ENCODE measurements at places on chromosomes 5 and 9. TPM values are rescaled to one million over a fixed set of nuclear protein-coding genes. Genes with fewer than 3 reads are reported as not detected.
A peak's percentile ranks its signal among the peaks of the same experiment; 100 is the strongest.

The TGFBI gene
- total RNA-seq: 55.4 TPM

The NR5A1 gene
- total RNA-seq: not detected

The SKP2 gene
- 7.3 TPM for total RNA-seq

The SLC34A1 gene
- total RNA-seq: not detected

The THBS4 gene
- 9.1 TPM for total RNA-seq

The GRM6 gene
- total RNA-seq: not detected

The SPAAR gene
- 5.6 TPM for total RNA-seq

- DNase-seq: no peak
Measured at GRCh38 chr9:87243602-87244001, 254.1 kb upstream of the DAPK1 start.

- peak; percentile 86 for DNase-seq
Measured at GRCh38 chr9:114004221-114004716, 73.8 kb downstream of the AMBP start.

DNA sequence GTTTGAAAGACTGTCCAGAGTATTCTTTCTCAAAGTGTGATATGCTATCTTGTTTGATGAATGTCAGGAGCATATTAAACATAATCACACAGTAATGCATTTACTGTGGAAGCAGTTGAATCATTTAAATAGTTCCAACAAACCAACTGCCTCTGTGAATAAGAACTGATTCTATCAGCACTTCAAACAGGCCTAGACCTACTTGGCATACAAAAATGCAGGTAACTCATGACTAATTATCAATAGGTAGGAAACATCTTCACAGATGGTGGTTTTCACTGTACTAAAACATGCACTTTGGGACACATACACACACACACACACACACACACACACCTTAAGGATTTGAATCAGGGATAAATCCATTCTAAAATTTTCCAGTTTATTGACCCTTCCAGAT, 91.2 kb upstream of the SNX2 start:
- DNase-seq: no peak

GRCh38 chr9:106964822-106965525, 102.0 kb downstream of the ZNF462 start:
- no peak for DNase-seq

- no peak for DNase-seq
Measured at GRCh38 chr5:168768172-168768571, 189.0 kb upstream of the PANK3 start.

DNA sequence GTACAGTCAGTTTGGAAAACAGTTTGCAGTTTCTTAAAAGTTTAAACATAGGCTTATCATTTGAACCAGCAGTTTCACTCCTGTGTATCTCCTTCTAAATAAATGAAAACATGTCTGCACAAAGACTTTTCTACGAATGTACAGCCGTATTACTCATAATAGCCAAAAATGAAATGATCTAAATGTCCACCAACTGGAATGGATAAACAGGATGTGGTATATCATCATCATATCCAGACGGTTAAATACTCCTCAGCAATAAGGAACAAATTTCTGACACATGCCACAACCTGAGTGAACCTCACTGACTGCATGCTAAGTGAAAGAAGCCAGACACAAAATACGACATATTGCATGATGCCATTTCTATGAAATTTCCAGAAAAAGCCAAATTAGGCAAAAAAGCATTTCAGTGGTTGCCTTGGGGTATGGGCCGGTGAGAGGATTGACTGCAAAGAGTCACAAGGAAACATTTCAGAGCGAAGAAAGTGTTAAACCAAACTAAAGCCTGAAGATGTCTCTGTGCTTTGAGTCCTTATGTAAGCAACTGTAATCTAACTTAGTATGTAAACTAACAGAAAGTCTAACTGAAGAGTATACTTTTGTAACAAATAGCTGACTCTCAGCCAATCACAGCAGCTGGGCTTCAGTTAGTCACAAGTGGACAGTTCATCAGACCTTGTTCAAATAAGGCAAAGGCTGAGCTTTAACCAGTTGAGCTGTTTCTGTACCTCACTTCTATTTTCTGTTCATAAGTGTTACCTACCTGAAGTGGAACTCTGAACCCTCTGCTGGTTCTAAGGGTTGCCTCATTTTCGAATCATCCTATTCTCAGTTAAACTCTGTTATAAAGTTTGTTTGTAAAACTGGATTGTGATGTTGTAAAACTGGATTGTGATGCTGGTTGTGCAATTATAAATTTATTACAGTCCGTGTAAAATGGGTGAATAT, 65.2 kb downstream of the TRIO start:
- no peak for DNase-seq

DNA sequence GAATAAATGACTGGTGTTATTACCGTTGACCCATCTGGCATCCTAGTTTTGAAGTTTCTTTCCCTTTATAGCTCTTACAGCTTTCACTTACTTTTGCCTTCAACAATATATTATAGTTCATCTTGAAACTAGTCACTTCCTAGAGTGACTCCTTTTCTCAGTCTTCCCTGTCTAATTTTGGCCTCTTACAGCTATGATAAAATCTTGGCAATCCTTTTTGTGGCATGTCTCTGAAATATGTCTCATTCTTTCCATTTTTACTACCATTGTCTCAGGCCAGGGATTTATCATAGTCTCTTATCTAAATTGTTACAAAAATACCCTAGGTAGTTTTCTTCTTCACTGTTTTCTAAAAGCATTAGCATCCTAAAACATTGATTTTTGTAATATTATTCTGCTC, 621.3 kb upstream of the ZNF608 start:
- DNase-seq: no peak

DNA sequence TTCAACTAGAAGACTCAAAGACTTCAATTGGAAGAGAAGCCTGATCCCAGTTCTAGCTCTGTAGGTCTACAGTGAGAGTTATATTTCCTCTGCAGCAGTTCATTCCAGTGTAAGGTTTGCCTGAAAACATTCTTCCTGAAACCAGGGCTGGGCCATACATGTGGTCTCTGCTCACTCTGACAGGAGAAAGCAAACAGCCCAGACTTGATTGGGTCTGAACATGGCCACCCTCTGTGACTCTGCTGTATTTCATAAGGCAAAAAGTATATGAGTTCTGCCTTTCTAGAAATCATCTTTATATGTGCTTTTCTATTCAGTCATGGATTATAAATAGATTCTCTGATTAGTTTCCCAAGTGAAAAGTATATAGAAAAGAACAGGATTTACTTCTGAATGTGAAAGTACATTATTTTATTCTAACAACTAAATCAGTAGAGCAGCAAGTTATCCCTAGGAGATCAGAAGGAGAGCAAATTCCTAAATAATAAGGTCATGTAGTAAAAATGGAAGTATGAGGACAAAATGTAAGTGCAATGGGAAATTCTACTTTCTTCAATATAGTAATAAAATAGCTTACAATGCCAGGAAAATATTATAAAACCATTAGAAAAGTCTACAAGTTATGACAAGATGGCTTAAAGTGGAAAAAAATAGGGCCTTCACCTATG, 144.3 kb downstream of the EFNA5 start:
- DNase-seq: no peak

DNA sequence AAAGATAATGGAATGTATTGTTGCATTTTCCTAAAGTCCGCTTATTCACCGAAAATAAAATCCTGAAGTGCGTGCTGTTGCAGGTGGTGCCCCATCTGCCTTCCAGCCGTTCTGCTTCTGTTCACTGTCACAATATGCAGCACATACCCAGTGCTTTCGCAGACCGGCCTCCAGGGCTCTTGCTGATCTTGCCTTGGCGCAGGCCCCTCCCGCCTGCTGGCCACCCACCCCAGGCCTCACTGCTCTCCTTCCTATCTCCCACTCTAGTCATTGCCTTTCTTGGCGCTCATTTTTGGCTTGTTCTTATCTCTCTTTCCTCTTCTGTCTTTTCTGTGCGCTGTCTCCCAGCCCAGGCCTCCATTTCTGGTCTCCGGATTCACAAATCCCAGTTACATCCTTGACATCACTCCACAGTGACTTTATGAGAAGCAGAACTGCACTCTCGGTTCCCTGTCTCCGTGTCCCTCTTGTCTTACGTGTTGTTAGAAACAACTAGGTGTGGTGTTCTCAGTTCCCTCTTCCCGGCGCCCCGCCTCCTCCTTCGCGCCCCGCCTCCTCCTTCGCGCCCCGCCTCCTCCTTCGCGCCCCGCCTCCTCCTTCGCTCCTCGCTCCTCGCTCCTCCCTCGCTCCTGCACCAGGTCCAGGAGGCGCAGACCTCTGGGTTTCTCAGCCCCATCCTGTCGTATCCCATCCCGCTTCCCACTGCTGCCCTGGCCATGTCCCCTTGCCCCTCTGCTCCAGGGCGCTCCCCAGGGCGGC, 201.7 kb upstream of the OTULINL start:
- peak; percentile 66 for DNase-seq

GRCh38 chr5:170865622-170866021, 3.8 kb downstream of the RANBP17 start:
- DNase-seq: no peak

DNA sequence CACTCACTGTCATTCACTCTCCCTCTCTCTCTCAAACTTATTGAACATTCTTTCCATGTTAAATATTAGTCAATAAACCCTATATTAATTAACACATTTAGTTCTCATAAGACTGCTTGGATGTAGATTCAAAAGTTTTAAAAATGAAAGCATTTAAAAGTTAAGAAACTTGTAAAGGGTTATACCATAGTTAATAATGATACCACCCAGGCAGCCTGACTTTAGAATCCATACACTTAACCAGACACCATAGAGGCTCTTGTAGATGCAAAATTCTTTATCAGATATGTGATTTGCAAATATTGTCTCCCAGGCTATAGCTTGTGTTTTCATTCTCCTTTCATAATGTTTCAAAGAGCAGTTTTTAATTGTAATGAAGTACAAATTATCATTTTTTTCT, 335.8 kb upstream of the ACTBL2 start:
- no peak for DNase-seq

- DNase-seq: no peak
Measured at GRCh38 chr5:40483316-40483715, 196.4 kb upstream of the PTGER4 start.

- DNase-seq: no peak
Measured at GRCh38 chr9:35499029-35499700, 9.3 kb downstream of the RUSC2 start.

DNA sequence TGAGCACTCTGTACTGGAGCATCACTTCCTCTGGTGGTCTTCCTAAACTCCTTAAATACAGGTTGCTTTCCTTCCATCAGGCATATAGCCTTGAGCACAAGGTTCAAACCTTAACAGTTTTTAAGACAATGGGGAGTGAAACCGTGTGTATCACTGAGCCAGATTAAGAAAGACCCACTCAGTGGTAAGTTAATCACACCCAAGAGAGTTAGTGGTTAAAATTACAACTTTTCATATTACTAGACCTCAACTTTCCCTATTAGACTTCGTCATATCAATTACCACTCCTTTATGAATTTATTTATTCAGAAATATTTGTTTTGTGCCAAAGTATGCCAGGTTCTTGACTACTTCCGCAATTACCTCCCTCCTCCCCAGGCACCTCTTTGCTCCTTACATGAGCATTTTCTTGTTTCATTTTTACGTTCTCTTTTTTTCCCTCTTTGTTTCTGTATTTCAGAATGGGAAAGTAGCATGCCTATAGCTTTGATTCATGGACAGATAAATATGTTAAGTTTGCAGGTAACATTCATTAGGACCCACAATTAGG, 351.0 kb downstream of the KIAA0825 start:
- no peak for DNase-seq

- DNase-seq: no peak
Measured at GRCh38 chr5:61496860-61497259, 164.8 kb downstream of the ZSWIM6 start.

GRCh38 chr5:10552183-10553143, 11.4 kb upstream of the ANKRD33B start:
- DNase-seq: no peak

DNA sequence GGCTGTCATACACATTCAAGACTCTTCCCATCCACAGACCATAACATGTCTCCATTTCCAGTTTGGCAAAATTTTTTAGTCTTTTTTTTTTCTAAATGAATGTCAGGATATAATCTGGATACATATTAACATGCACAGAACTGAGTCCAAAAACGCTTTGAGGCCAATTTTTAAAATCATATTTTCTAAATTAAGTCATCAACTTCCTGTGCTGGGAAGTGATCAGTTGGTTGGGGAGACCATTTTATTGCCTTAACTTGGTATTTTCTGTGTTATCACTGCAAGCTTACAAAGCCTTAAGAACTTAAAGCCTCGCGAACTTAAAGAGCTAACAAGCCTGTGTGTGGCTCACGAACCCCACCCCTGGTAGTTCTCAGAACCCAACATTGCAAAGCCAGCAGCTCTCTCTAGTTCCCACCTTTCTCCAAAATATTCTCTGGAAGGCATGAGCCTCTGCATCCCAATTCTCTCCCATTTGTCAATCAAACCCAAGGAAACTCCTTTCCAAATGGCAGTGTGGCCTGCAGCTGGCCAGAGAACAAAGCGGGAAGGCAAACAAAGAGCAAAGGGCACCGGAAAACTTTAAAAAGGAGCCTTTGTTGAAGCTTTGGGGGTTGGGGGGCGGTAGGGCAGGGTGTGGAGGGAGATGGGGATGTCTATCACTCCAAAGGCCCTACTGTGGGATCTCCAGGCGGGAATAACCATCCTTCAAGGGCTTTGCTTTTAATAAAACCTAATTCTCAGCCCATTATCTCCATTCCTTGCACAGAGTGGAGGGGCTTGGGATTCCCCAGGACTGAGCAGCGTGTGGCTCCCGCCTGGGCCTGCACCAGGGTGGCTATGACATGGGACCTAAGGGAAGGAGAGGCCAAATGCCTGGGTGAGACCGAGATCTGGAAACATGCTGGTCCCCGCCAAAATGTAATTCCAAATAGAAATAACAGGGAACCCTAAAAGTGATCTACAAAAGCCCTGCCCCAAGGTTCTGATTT, 65.0 kb downstream of the ROR2 start:
- no peak for DNase-seq

DNA sequence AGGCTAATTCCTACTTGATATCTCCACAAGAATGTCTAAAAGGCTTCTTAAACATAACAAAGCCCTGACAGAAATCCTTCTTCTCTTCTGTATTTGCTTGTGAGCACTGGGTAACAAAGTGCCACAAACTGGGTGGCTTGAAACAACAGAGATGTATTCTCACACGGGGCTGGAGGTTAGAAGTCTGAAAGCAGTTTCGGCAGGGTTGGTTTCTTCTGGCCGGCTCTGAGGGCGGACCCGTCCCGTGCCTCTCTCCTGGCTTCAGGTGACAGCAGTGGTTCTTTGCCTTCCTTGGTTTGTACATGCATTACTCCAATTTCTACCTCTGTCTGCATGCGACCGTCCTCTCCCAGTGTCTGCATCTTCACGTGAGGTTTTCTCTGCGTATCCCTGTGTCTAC, 14.0 kb upstream of the TRAF1 start:
- no peak for DNase-seq

DNA sequence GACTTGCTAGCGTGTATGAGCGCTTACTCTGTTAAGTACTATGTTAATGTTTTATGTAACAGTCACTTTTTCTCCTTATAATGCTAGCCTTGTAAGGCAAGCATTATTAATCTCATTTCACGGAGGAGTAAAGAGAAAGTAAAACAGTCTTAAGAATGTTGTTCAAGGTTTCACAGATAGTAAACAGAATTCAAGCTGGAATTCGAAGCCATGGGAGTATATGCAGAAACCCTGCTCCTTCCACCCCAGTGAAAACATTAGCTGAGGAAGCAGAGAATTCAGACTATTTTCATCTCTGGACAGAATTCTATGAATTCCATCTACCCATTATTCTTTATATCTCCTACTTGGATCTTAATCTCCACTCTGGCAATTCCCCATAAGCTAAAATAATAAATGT, 1028.3 kb upstream of the WWC1 start:
- no peak for DNase-seq

GRCh38 chr5:142892021-142892420, 121.8 kb downstream of the ARHGAP26 start:
- no peak for DNase-seq
